ENCODE measurements at places on chromosomes 2 and 18. TPM values are rescaled to one million over a fixed set of nuclear protein-coding genes. Genes with fewer than 3 reads are reported as not detected.
A peak's percentile ranks its signal among the peaks of the same experiment; 100 is the strongest.

DNA sequence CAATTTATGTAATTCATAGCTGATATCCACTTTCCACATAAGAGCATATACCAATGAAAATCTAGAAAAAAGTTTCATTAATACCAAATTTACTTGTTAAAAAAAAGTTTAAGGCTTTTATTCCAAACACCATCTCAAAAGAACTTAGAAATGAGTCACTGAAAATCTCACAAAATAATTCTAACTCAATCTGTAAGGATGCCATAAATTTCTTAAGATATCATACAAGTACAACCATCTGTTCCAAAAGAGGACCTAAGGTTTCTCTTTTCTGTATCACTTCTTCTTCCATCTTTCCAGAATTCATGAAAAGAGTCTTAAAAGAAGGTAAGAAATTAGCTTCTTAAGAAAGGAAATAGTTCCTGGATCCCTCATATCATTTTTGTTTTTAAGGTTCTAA, 60.4 kb downstream of the TRIP12 start:
- no peak for DNase-seq

GRCh38 chr2:217215877-217216276, 356.0 kb upstream of the TNP1 start:
- no peak for DNase-seq

GRCh38 chr2:10400568-10400977, 47.6 kb downstream of the ODC1 start:
- no peak for DNase-seq

GRCh38 chr2:27308359-27308881, at the start of gene UCN:
UCN (minus strand) TSS chr2:27308445; CDS start chr2:27307895, 550 bp downstream.
- DNase-seq, result peak; percentile 77

- peak; percentile 11 for DNase-seq
These were observed 321.5 kb upstream of the HNRNPA3 start for GRCh38 chr2:176891105-176891504.

- no peak for DNase-seq
These were observed 332.5 kb downstream of the PID1 start for GRCh38 chr2:228938629-228939028.

DNA sequence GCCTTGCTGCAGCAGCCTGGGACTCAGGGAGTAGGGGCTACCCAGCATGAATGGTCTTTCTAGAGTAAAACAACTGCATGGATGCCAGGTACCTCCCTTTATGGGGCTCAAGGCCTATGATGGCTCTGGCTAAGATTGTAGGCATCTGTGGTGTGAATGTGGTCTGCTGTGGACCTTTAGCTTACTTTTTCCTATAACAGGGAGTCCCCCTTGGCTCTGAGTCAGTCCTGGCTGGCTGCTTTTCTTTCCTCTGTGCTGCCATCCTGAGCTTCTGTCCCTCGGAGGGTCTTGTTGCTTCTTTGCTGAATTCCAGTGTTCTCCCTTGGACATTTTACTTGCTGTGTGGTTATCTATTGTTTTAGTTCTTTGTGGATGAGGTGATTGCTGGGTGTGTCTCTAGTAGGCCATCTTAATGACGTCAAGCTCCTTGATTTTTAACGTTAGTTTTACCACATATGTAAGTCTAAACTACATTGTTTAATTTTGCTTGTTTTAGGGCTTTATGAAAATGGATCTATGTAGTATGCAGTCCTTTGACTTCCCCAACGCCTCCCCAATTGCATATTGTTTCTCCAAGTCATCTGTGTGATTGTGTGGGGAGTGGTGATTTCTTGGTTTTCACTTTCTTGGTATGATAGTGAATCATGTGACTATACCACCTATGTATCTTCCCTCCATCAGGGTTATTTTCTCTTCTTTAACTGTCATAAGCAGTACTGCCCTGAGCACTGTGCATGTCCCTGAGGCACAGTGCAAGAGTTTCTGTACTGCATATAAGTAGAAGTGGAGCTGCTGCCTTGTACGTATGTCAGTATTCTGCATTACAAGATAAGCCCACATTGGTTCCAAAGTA, 92.4 kb downstream of the NCK2 start:
- DNase-seq, result no peak

DNA sequence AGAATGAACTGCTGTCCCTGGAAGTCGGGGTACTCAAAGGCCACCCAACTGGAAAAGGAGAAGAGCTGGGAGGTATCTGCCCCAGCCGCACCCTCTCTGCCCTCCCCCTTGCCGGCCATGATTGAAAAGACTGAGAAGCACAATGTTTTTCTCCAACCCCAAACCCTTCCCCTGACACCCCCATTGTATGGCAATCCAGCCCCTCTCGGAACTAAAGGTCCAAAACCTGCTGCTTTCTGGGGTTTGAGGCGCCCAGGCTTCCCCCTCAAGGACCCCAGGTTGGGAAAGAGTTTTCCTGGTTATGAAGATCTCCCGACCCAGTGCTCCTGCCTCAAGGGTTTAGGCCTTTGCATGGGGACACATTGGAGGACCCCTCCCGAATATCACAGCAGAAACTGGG, 1.0 kb downstream of the CRYBA2 start:
- DNase-seq, result no peak

- DNase-seq, result no peak
These were observed 217.3 kb downstream of the CLIP4 start for GRCh38 chr2:29332540-29332939.

- no peak for DNase-seq
These were observed 216.9 kb upstream of the REV1 start for GRCh38 chr2:99706735-99707134.

DNA sequence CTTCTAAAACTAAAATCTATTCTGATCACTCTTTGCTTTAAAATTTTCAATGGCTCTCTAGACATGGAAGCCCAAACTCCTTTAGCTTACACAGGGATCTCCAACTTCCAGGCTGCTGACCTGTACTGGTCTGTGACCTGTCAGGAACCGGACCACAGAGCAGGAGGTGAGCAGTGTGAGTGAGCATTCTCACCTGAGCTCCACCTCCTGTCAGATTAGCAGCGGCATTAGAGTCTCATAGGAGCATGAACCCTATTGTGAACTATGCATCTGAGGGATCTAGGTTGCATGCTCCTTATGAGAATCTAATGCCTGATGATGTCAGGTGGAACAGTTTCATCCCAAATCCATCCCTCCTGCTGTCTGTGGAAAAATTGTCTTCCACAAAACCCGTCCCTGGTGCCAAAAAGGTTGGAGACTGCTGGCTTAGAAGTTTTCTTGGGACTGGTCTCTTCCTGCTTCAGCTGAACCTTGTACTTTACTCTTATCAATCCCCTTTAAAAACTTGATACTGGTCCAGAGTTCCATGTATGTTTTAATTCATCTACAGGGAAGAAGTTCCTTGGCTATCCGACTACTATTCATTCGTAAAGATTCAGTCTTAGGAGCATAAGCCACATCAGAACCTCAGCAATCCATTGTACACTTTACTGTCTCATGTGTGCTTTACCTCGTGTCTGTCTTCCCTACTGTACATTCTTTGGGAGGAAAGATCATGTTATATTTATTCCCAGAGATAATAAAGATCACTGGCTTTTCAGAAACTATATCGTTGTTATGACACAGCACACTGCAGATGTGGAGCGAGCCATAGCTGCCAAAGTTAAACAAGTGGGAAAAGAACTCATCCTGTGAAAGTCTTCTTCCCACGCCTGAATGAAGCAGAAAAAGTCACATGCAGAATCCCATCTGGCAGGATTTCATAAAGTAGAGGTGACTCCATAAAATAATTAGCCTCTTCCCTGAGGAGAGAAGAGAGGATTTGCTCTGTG, 183.8 kb downstream of the LRATD1 start:
- DNase-seq, result no peak

- DNase-seq, result no peak
These were observed 3.8 kb upstream of the ATP6V1C2 start for GRCh38 chr2:10717628-10718027.

- DNase-seq, result no peak
These were observed 62.5 kb downstream of the USP40 start for GRCh38 chr2:233503947-233504637.

DNA sequence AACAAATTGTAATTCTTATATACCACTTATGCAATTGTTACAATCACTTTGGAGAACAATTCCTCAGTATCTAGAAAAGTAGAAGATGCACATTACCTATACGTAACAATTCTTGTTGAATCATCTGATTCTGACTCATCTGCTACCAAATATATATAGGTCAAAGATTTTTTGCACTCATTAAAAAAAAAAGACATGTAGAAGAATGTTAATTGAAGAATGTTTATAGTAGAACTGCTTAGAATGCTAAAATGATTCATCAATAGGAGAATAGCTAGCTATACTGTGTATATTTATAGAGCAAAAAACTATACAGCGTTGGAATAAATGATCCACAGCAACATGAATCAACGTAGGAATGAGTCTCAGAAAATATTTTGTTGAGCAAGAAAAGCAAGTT, 29.5 kb upstream of the STAT1 start:
- DNase-seq, result no peak

- no peak for DNase-seq
These were observed 80.7 kb upstream of the CABLES1 start for GRCh38 chr18:23054553-23054952.

- no peak for DNase-seq
These were observed 82.4 kb upstream of the PHLPP1 start for GRCh38 chr18:62632788-62633455.

GRCh38 chr2:234708091-234708683, 211.3 kb upstream of the ARL4C start:
- no peak for DNase-seq

DNA sequence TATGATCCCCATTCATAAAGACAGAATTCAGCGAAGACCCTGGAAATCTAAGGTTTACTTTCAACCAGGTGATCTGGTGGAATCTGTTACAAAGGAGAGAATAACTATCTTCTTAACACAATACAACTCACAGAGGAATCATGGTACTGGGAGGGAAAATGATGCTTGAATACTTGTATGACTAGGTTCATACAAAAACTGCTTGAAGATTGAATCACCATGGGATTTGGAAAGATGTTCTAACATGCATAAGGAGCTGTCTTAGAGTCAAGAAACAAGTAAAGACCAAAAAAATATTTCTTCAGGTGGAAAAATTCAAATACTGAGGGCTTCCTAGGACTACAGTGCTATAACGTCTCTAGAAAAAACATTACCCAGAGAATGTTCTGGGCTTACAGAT, 32.2 kb downstream of the COL5A2 start:
- no peak for DNase-seq

GRCh38 chr2:99488539-99489062, 1.2 kb downstream of the REV1 start:
- DNase-seq, result peak; percentile 13

FEZ2 gene
- 40.8 TPM for total RNA-seq

CCDC141 gene
- 0.67 TPM for total RNA-seq

REG3A gene
- not detected for total RNA-seq

CNTNAP5 gene
- total RNA-seq, result 5.0 TPM

DSG2 gene
- 60.5 TPM for total RNA-seq
